ENCODE measurements at places on chromosomes 11 and 22.

- DNase-seq = peak; percentile 66
Measured at GRCh38 chr22:24207264-24208011, 26.2 kb downstream of the SUSD2 start.

- no peak for DNase-seq
Measured at GRCh38 chr22:19928207-19928606, 13.4 kb upstream of the COMT start.

DNA sequence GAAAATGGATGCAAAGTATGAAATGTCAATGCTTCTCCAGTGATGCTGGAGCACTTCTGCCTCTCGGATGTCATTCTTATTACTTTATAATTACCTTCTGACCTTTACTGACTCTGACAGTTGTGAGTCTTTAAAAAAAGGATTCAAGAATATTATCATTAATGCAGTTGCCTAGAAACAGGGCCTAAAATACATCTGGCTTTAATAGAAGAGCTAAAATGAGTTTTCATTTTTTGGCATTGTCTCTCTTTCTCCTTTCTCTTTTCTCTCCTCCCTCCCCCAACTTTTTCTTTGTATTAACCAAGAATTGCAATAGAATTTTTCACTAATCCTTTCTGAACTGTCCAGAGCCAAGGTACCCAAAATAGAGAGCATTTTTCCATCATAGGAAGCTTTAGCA is 45.9 kb downstream of the FDX1 start:
- DNase-seq = no peak

GRCh38 chr11:98710026-98710425 is 310.7 kb upstream of the CNTN5 start:
- DNase-seq = no peak

GRCh38 chr11:130606781-130607511 is 158.5 kb downstream of the ADAMTS15 start:
- DNase-seq = no peak

GRCh38 chr22:26892166-26893041 is 235.0 kb downstream of the MIAT start:
- DNase-seq = peak; percentile 22

GRCh38 chr11:48106166-48106565 is 110.4 kb upstream of the OR4B1 start:
- no peak for DNase-seq

DNA sequence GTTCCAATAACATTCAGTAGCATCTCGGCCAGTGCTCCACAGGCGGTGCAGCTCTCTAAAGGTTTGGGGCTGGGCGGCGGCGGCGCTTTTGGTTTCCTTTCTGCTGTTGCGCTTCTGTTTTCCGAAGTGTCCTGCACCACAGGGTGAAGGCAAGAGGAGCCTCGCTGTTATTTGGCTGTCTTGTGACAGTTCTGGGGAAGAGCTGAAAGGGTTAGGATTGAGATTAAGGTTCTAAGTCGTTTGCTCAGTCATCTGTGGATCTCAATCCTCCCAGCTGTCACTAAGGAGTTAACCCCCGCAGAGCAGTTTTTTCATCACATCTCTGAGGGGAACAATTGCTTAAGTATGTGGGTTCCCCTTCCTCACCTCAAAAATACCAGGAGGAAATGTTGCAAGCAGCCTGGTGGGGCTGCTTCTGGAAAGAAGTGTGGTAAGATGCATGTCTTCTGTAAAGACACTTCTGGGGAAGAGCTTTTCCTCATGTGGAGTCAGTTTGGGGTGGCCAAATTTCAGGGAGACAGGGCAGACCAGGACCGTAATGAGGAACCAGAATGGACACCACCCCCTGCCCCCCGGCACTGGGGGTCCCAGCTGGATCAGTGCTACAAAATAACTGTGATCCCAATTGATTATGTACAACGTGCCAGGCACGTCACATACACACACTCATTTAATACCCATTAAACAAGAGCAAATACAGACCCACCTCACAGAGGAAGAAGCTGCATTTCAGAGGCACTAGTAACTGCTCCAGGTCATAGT is 14.2 kb downstream of the TMEM121B start:
- no peak for DNase-seq
